Fibroblast of skin of abdomen (primary cell): ENCODE measurements at places on chromosomes 4 and X.

- DNase-seq, result no peak
Observed at GRCh38 chr4:113955948-113956347, 23.5 kb downstream of the ARSJ start.

DNA sequence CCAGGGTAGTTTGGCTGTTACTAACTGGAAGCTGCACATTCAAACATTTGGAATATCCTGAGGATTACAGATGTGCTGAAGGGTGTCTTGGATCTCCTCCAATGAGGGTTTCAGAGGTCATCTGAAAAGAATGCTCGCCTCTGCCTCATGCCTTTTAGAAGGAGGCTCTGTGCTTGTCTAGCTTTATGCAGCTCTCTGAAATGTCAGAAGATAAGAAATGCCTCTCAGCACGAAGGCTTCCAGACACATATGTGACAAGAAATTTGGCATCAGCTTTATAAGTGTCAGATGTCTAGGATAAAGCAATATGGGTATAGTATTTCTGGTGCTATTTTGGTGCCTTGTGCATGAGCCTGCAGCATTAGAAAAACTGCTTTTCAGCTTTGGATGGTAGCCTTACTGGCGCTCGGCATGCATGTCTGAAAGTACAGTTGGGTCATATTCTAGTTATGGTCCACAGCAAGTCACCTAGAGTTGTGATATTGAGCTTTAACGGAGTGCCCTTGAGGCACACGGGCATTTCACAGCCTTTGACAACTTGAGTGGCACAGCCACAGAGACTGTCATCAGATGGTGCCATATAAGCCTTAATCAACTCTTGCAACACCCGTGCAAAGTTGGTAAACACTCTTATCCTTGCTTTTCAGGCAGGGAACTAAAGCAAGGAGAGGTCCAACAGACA is 70.8 kb upstream of the PGRMC2 start:
- peak; percentile 94 for DNase-seq

GRCh38 chr4:72933029-72933428 is 136.5 kb downstream of the COX18 start:
- DNase-seq, result no peak

- DNase-seq, result no peak
Observed at GRCh38 chr4:165520086-165520485, 141.3 kb downstream of the CPE start.

DNA sequence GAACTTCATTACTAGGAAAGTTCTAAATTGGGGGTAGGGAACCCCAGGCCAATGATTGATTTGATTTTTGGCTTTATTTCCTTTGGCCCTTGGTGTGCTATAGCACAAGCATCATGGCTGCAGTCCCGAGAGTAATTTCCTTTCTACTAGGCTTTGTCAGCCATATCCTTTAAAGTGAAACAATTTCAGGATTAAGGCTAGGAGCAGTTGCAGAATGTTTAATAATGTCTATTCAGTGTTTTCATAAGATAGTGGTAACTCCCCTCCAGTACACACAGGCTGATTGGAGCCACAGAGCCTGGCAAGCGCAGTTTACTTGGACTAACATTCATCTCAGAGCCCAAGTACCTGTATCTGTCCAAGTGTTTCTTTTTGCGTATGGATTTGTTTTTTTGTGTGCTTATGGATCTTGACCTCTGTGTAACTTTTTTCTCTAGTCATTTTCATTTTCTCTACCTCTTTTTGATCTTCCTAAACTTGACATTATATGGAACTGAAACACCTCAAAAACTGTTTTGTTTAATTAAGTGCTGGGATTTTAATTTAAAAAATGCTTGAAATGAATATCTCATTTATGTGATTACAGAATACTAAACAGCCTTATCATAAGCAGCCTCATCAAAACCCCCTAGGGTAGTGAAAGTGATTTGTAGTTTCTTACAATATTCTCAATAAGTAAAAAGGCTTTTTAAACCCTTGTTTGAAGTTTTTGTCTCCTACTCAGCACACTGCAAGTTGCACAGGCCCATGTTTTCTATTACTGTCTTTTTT is 7.5 kb downstream of the STIM2 start:
- DNase-seq, result no peak

GRCh38 chr4:165433529-165433928 is 54.7 kb downstream of the CPE start:
- no peak for DNase-seq

GRCh38 chrX:153547195-153547594 is 29.8 kb downstream of the ATP2B3 start:
- no peak for DNase-seq

DNA sequence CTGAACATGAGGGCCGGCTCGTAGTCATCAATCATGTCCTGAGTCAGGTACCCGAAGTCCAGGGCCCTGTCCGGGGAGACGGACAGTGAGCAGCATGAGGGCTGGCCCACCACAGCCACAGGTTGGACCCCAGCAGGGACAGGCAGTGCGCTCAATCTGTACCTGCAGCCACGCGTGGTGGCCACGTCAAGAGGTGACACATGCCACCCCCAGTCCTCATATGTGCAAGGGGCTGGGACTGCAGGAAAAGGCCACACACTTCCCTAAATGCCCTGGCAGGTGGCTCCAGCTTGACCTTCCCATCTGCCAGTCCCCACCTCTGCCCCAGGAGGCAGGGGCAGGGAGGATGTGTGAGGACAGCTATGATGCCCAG is 73.8 kb upstream of the MXD4 start:
- no peak for DNase-seq

- DNase-seq, result no peak
Observed at GRCh38 chr4:52836120-52836519, 26.0 kb upstream of the RASL11B start.

GRCh38 chr4:12844141-12844540 is 640.0 kb downstream of the RAB28 start:
- no peak for DNase-seq

DNA sequence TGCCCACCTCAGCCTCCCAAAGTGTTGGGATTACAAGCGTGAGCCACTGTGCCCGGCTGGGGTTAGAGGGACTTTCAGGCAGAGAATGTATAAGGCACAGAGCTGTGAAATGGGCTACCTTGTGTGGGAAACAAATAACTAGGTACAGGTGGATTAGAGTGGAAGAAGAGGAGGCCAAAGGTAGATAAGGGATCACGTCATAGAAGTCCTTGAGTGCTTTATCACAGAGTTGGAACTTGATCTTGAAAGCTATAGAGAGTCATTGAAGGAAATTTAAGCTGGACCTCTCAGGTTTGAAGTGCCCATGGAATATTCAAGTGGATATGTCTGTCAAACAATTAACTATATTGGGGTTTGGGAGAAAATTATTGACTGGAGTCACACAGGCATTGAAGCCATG is 8.4 kb downstream of the N4BP2 start:
- no peak for DNase-seq

DNA sequence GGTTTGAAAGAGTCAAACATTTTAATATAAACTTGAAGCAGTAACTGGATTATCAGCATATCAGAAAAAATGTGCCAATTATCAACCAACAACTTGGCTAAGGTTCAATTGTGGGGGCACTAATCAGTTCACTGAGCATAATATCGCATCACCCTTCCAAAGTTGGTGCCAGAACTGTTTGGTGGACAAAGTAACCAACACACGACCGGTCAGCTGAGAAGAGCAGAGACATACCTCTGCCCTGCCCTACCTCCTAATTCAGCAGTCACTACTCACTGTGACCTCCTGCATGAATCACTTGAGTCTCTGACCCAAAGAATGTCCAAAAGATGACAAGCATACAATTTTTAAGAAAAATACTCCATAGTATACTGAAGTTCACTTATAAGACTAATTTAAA is 53.2 kb downstream of the TSPAN5 start:
- no peak for DNase-seq

DNA sequence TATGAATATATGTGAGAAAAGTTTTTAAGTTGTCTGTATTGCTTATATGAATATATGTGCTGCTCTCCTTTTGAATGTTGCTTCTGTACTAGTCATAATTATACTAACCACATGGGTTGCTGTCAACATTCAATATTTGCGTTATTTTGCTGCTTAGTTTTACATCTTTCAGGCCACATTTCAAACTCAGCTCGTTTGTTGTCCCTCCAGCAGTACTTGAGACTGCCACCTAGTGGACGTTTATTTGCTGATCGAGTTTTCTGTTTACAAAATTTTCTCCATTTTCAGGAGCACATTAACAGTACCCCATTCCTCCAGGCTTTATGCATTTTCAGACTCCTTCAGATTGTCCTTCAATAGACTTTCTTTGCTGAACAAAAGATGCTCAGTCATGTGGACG is 75.8 kb downstream of the NUDT11 start:
- peak; percentile 30 for DNase-seq

DNA sequence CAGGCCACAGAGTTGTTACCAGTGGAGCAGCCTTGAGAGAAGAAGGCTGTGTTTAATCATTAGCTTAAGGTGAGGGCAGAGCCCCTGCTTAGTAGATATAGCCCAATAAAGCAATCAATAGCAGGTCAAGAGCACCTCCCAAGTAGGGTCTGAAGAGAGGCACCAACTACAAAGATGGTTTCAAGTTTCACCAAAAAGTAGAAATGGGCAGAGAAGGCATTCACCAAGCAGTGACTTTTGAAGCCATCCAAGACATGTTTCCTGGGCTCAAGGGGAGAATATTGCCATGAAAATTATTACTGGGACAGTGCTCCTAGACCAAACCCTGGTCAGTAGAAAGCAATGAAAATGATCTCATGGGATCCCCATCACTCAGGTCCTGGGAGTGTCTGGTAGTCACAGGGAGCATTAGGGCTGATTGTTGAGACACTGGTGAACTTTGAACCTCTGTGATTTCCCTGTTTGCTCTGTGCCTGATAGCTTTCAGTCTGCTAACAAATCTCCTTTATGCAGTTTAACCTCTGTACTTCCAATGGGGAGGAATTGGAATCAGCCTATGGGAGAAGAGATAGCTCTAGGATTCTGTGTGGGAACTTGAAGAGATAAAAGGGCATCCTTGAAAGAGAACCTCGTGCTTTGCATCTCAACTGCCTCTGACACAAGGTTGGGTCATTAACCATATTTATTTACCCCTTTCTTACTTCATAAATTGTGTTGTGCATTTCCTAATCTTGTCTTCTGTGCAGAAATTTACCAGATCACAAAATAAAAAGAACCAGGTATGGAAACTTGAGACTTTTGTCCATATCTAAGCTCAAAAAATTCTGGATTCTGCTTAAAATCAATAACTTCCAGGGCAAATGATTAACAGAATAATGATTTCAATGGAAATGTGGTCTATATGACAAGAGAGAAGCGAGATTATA is 9.3 kb upstream of the OTC start:
- no peak for DNase-seq

- DNase-seq, result peak; percentile 38
Observed at GRCh38 chr4:106273831-106274230, 42.2 kb downstream of the TBCK start.

GRCh38 chrX:40663880-40664630 is 16.7 kb upstream of the CXorf38 start:
- DNase-seq, result peak; percentile 41

DNA sequence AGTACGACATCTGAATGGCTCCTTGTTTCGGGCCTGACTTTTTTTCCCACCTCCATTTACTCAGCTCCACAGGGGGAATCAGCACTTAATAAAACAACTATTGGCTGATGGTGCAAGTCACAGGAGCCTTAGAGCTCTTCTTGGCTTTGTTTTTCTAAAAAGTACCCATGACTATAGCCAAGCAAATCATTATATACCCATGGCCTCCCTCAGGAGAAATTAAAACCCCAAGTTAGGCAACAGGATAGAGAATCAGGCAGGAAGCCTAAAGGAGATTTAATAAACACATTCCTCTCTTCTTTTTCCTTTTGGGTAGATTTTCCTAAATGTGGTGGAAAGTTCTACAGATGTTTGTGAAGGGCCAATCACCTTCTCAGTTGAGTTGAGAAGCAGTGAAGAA is 91.9 kb upstream of the RBPJ start:
- no peak for DNase-seq

DNA sequence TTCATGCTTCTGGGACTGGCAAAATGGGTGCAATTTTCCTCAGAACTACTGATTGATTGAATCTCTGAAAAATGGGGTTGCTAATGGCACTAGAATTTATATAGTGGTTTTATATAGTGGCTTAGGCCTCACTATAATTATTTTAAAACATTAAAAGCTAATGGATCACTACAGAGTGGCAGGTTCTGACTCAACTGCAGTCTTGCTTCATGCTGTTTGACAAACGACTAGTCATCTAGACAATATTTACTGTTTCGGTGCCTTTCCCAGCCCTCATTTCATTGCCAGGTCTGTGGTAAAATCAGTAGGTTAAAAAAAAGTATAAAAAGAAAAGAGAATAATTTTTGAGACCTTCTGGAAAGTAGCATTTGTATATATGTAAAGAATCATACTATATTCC is 352.8 kb upstream of the ATOH1 start:
- DNase-seq, result no peak

- no peak for DNase-seq
Observed at GRCh38 chr4:6963139-6963611, 53.5 kb downstream of the TBC1D14 start.

DNA sequence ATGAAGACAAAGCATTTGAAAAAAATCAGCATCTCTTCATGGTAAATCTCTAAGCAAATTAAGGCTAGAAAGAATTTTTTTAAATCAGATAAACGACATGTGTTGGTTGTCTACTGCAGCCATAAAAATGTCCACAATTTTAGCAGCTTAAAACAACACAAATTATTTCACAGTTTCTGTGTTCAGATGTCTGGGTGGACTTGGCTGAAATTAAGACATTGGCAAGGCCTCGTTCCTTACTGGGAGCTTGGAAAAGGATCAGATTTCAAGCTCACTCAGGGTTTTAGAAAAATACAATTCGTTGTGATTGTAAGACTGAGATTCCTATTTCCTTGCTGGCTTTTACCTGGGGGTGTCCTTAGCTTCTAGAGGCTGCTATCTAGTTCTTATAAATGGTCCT is 1470.6 kb downstream of the PCDH19 start:
- DNase-seq, result no peak

DNA sequence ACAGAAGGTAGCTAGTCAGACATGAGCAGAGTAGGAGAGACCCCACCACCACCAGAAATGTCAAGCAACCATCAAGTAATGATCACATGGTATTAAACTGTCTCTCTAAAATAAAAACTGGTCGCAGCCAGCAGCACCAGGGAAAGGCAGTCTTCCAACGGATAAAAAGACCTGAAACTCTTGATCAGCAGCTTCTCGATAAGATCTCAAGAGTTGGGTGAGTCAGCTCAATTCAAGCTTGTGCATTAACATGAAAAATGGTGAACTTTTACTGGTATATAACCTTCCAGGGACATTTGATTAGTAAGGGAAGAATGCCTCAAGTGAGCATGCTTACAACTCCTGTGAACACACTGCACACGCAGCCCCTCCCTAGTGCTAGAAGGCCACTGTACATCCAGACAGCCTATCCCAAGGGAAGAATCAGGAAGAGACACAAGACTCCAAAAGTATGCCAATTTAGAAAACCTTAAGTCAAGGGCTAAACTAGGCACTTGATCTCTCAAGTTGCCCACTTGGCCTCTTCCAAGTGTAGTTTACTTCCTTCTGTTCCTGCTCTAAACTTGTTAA is 270.0 kb upstream of the GNPDA2 start:
- DNase-seq, result no peak

- DNase-seq, result peak; percentile 34
Observed at GRCh38 chr4:154497889-154498288, 6.3 kb upstream of the DCHS2 start.

GRCh38 chrX:17820100-17820499 is 41.0 kb downstream of the RAI2 start:
- no peak for DNase-seq
